ENCODE measurements at places on chromosomes 1 and 21.

- no peak for DNase-seq
These were observed 47.5 kb upstream of the ITPKB start for GRCh38 chr1:226786550-226786949.

GRCh38 chr1:55861676-55862340 lies 646.6 kb upstream of the USP24 start:
- DNase-seq, result no peak

GRCh38 chr1:155651861-155652661 lies 36.5 kb downstream of the YY1AP1 start:
- DNase-seq, result no peak

DNA sequence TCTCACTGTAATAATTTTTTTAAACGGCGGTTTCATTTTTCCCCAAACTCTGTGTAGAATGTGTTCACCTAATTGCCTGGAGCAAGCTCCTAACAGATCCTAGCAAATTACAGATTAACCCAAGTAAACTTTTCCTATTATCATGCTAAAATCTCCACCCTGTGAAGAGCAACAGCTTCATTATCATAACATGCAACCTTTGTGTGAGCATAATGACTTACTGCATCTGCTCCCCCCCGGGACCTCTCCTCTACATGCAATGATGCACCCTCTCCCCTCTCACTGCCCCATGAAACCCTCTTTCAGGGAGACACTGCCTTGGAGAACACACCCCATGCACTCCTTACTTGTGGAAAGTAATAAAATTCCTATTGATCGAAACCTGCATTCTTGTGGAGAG lies 717.0 kb upstream of the TMPRSS15 start:
- no peak for DNase-seq

DNA sequence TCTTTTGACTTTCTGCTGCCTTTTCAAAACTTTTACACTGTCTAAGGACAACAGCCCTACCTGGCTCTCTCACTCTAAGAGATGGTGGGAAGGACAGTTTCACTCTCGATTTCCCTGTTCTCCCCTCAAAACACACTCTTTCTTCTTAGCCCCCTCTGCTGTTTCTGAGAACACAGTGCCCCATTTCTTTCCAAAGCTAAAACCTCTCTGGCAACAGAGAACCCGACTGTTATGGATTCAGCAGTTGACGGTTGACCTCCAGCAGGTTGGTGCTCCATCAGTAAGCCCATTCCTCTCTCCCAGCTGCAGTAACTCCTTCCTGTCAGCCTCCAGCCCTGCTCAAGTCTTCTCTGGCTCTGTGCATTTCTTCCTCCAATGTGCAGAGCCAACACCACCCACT lies 88.2 kb upstream of the ABCD3 start:
- no peak for DNase-seq
